ENCODE measurements at places on chromosomes 16 and 17. TPM values are rescaled to one million over a fixed set of nuclear protein-coding genes. Genes with fewer than 3 reads are reported as not detected.

Gene ATP1B2
- 10.2 TPM for total RNA-seq

Gene TBX2
- total RNA-seq, result 173 TPM

Gene AIPL1
- not detected for total RNA-seq

Gene TMIGD1
- not detected for total RNA-seq

Gene KRTAP4-9
- not detected for total RNA-seq

Gene GPR179
- total RNA-seq, result 0.22 TPM

Gene TMC5
- total RNA-seq, result 2.2 TPM

DNA sequence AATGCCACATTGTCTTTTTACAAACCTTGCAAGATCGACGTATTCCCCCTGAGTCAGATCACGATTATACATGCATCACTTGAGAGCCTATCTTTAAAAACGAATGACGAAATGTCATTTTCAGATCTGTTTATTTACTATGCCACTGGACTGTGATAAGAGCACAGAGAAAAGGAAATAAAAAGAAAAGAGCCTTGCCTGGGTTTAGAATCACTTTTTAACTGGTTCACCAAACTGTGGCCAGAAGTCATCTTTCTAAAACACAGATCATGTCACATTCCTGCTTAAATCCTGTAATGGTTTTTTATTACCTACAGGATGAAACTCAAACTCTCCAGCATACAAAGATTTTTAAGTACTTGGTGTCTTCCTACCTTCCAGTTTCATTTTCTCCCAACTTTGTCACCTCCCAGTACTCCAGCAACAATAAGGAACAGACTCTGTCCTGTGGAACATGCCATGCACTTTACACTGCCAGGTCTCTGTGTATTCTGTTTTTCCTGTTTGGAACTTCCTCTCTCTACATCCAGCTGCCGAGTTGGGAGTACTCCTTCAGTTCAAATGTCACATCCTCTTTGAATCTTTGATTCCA lies 91.5 kb downstream of the SNX11 start:
- no peak for DNase-seq
- peaks cover 45% of the 10 kb centered on the region for H3K27me3 ChIP-seq
- peaks cover 10% of the 10 kb centered on the region for H3K4me1 ChIP-seq
- no peak overlapping the region for H3K27ac ChIP-seq

GRCh38 chr16:4463522-4464163 lies 10.8 kb downstream of the NMRAL1 start:
- no peak for DNase-seq
- H3K4me3 ChIP-seq, result no peak overlapping the region
- peak overlapping the region; percentile 77 for H3K27ac ChIP-seq
- peaks cover 32% of the 10 kb centered on the region for H3K36me3 ChIP-seq
- peaks cover 4% of the 10 kb centered on the region for H3K4me1 ChIP-seq
- no peaks in the 10 kb centered on the region for H3K27me3 ChIP-seq

- no peak overlapping the region for H3K4me3 ChIP-seq
- no peak for DNase-seq
- peaks cover 14% of the 10 kb centered on the region for H3K36me3 ChIP-seq
These were observed 30.4 kb downstream of the CFDP1 start for GRCh38 chr16:75402821-75403475.

DNA sequence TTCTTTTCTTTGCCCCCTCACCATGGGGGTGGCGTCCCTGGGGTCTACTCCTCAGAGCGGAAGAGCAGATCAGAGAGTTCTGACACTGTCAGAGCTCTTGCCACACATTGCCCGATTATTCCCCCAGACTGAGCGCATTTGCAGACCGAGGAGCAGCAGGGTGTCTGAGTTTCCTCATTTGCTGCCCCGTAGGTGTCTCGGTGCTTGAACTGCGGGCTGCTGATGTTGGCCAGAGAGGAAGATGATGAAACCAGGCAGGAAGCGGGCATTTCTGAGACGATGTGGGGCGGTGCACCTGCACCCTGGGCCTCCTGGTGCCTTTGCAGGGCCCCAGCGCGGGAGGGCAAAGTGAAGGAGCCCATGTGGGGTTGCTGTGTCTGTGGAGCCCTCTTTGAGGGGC lies 55.2 kb downstream of the ARSG start:
- DNase-seq, result no peak
- no peak overlapping the region for H3K4me3 ChIP-seq
- H3K27me3 ChIP-seq, result no peaks in the 10 kb centered on the region
- no peak overlapping the region for H3K27ac ChIP-seq
- no peaks in the 10 kb centered on the region for H3K4me1 ChIP-seq

GRCh38 chr17:41416479-41416878 lies 7.9 kb downstream of the KRT37 start:
- no peaks in the 10 kb centered on the region for H3K36me3 ChIP-seq
- no peak for DNase-seq
- H3K4me3 ChIP-seq, result no peak overlapping the region
- no peaks in the 10 kb centered on the region for H3K27me3 ChIP-seq
- peak overlapping the region; percentile 35 for H3K27ac ChIP-seq
- peaks cover 48% of the 10 kb centered on the region for H3K4me1 ChIP-seq

DNA sequence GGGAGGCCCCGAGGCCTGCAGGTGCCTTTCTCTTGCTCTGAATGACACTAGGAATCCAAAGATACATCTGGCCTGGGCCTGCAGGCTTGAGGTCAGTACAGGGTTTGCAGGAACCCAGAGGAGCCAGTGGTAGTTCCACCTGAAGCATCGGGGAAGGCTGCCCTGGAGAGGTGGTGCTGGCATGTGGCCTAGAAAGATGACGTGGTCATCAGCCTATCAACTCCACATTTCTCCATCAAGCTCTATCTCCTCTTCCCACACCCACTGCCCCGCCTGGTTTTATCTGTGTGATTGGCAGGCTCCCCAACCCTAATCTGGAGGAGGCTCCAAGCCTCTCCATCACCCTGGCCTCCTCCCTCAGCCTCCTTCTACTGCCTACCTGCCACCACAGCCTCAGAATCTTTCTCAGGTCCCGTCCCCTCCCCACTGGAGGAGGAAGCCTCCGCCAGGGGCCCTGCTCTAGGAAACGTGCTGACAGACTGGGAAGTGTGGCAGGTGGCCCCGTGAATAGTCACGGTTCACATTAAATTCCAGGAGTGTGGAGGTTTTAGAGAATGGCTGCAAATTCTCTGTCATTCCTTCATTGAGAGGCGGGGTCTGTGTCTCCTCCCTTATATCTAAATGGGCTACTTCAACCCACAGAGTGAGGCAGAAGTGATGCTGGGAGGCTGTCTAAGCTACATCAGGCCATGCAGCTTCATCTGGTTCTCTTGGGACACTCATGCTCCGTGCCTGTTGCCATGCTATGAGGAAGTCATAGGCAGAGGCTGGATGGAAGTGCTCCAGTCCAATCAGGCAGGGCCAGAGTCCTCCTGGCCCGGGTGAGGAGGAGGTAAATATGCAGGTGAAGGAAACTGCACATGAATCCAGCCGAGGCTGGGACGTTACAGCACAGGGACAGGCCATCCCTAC lies 11.4 kb upstream of the MAP2K3 start:
- no peak overlapping the region for H3K4me3 ChIP-seq
- H3K36me3 ChIP-seq, result no peaks in the 10 kb centered on the region
- peaks cover 18% of the 10 kb centered on the region for H3K4me1 ChIP-seq
- H3K27ac ChIP-seq, result no peak overlapping the region
- DNase-seq, result no peak

- no peak for DNase-seq
- H3K27me3 ChIP-seq, result no peaks in the 10 kb centered on the region
- peaks cover 4% of the 10 kb centered on the region for H3K4me1 ChIP-seq
- H3K27ac ChIP-seq, result no peak overlapping the region
- H3K4me3 ChIP-seq, result no peak overlapping the region
These were observed 56.1 kb downstream of the B9D1 start for GRCh38 chr17:19306160-19307111.

GRCh38 chr16:48531011-48531962 lies 78.7 kb downstream of the N4BP1 start:
- no peaks in the 10 kb centered on the region for H3K36me3 ChIP-seq
- no peak overlapping the region for H3K4me3 ChIP-seq
- H3K4me1 ChIP-seq, result peaks cover 16% of the 10 kb centered on the region
